ENCODE measurements at places on chromosomes 13 and 19.

GRCh38 chr19:15180451-15181390 lies 20.1 kb downstream of the NOTCH3 start:
- DNase-seq: no peak

- peak; percentile 86 for DNase-seq
Measured at GRCh38 chr13:101520672-101521071, 68.2 kb downstream of the ITGBL1 start.

DNA sequence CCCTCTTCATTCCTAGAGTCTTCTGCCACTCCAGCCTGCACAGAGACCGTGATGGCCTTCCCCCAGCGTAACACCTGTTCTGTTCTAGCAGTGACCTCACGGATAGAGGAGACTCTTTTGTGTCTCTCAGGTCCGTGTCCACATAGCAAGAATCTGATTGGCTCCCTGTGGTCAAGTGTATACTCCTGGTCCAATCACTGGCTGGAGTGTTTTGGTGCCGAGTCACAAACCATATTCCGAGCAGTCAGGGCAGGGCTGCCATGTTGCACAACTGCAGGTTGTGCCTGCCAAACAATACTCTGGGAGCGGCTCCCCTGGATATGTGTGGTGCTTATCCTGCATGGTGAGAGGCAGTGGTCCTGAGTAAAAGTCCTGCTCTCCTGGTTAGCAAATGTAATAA lies 402.4 kb downstream of the KCNRG start:
- no peak for DNase-seq

DNA sequence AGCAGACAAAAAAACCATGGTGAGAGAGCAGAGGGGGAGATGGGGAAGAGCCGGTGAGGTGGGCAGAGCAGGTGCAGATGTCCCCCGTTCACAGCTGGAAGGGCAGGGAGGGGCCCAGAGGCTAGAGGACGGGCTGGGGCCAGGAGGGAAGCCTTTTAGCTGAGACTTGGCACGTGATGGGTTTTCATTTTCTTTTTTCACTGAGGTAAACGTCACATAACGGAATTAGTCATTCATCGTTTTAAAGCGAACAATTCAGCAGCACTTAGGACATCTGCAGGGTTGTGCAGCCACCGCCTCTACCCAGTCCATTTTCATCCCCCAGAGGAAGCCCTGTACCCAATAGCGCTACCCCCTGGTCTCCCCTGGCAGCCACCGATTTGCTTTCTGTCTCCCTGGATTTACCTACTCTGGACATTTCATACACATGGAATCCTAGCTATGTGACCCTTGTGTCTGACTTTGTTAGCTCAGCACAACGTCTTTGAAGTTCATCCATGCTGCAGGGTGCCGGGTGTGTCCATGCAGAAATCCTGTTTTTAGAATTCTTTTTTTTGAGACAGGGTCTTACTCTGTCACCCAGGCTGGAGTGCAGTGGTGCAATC lies 16.0 kb upstream of the EMC10 start:
- DNase-seq: peak; percentile 50

DNA sequence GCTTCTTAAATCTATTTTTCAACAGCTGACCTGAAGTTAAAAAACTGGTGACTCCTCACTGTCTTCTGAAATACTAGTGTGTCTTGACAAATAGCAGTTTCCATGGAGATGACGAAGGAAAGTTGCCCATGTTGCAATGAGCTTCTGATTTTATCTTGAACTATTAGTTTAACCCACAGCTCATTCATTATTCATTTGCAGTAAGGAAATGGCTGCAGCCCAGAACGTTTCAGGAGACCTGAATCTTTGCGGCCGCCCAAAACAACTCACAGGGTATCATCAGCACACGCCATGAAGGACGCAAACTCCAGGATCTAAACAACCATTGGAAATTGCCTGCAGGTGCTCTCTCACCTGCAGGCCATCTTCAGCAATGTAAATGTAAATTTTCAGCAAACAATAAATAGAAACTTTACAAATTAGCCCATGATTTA lies 142.5 kb downstream of the DCLK1 start:
- no peak for DNase-seq

DNA sequence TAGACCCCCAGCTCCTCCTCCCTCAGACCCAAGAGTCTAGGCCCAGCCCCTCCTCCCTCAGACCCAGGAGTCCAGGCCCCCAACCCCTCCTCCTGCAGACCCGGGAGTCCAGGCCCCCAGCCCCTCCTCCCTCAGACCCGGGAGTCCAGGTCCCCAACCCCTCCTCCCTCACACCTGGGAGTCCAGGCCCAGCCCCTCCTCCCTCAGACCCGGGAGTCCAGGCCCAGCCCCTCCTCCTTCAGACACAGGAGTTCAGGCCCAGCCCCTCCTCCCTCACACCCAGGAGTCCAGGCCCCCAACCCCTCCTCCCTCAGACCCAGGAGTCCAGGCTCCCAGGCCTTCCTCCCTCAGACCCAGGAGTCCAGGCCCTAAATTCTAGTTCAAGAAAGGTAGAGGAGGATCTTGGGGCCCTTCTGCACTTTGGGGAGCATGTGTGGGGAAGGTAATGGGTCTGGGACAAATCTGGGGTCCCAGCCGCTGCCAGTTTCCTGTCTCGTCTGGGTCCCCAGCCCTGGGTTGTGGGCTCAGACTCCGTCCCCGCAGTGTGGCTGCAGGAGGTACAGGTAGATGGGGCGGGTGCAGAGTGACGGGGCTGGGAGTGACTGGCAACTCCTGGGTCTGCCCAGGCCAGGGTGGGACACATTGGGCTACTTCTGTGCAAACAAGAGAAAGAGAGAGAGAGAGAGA lies 3.2 kb upstream of the TMEM190 start:
- no peak for DNase-seq

- DNase-seq: peak; percentile 89
Measured at GRCh38 chr19:11378319-11379189, 4.1 kb downstream of the SWSAP1 start.

- peak; percentile 70 for DNase-seq
Measured at GRCh38 chr13:30802953-30803478, 67.7 kb downstream of the ALOX5AP start.

DNA sequence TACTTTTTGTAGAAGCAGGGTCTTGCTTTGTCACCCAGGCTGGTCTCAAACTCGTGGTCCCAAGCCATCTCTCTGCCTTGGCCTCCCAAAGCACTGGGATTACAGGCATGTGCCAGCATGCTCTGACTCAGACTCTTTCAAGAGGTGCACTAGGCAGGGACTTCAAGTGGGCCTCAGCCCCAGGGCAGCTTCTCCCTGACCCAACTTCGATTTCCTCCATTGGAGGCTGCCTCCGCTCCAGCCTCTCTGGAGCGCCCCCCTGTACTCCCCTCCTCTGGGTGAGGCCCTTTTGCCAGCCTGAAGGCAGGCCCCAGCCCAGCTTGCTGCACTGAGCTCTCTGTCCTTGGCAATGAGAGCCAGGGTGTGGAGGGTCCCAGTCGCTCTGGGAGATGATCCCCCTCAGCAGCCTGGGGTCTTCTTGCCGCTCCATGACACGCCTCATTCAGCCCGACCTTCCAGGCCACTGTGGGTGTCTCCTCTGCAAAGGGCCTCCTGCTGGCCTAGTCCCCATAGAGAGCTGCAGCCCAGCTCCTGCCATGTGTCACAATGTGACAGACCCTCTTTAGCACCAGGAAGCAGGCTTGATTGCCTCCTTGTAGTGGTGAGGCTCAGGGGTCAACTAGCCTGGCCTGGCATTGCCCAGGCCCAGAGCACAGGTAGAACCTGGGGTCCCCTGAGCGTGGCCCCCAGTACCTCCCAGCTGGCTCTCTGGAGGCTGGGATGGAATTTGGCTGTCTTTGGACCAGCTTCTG lies 16.4 kb downstream of the CARM1 start:
- no peak for DNase-seq

DNA sequence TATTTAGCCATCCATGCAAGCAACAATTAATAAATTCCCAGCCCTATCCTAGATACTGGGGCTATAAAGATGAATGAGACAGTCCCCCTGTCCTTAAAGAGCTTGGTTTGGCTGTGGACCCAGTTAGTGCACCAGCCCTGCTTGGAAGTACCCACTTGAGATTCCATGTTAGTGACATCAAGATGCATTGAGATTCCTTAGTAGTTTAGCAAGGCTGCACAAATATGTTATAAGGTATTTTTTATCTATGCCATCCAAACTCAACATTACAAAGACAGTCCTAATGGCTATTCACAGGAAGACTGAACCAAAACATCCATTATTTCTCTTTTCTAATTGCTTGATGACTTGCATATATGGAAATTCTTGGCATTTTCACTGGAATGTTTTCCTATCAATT lies 48.8 kb upstream of the RAP2A start:
- peak; percentile 17 for DNase-seq

- peak; percentile 27 for DNase-seq
Measured at GRCh38 chr19:47430041-47430802, 10.9 kb upstream of the MEIS3 start.
